ENCODE measurements at places on chromosomes 6 and 20. TPM values are rescaled to one million over a fixed set of nuclear protein-coding genes. Genes with fewer than 3 reads are reported as not detected.

MYT1 gene
- total RNA-seq: not detected

RAB44 gene
- total RNA-seq: not detected

VSTM2L gene
- total RNA-seq: 14.7 TPM

FAM83C gene
- not detected for total RNA-seq

ARMH2 gene
- not detected for total RNA-seq

All from osteocyte (in vitro differentiated cells).